ENCODE measurements at places on chromosomes 12 and 14. TPM values are rescaled to one million over a fixed set of nuclear protein-coding genes. Genes with fewer than 3 reads are reported as not detected.

CCDC196 gene
- not detected for total RNA-seq

DNA sequence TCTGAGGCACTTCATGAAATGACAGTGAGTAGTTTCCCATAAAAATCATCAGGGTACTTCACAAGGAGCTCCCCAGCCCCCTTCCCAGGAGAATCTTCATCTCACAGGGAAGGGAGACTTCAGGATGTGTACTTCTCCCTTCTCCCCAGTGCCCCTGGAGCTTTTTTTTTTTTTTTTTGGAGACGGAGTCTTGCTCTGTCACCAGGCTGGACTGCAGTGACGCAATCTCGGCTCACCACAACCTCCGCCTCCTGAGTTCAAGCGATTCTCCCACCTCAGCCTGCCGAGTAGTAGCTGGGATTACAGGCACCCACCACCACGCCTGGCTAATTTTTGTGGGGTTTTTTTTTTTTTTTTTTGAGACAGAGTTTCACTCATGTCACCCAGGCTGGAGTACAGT lies 10.4 kb downstream of the ITPK1 start:
- DNase-seq = no peak

DNA sequence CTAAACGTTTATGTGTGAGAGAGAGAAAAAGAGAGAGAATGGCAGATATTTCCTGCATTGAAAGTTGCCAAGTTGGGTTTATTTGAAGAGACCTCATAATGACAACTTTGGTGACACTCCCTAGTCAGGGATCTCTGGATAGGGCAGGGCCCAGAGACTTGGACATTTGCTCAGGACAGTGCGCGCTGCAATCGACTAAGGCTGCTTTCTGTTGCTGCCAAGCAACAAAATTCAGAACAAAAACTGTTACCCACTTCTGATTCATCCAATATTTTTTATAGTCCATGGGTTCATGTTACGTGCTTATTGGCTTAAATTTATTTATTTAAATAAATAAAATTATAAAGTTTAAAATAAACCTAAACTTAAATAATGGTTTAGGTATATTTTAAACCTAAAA lies 34.2 kb downstream of the PTGER2 start:
- no peak for DNase-seq

TEX52 gene
- 2.3 TPM for total RNA-seq

MAP3K9 gene
- total RNA-seq = 8.6 TPM

RND1 gene
- total RNA-seq = 1.6 TPM

DNA sequence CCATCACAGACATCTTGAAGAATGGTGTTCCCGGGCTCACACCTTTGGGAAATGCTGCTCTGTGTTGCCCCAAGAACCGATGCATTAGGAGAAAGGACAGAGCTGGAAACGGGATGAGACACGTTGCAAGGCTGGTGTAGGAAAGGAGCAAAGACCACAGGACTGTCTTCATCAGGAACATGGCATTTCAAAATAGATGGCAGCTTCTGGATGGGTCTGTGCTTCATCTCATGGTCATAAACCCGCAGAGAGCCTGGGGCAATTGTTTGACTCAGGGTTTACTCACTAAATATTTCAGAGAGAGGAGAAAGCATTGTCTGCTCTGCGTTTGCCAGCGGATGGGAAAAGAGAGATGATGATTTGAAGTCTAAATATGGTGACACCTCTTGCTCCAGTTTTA lies 76.3 kb downstream of the CACNA1C start:
- no peak for DNase-seq

DNA sequence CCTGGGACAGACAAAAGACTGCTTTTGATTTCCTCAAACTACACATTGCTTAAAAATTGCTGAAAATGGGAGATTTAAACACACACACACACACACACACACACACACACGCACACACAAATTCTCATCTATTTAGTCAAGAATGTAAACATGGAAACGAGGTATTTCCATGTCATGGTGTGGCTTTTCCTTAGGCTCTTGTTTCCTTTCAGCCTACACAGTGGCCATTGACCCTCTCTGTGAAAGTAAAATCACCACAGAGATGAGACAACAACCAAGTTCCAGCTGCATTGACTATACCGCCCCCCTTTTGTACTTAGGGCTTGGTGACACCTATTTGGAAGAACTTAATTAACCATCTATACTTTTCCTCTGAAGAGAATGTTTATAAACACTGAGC lies 41.9 kb downstream of the TTC8 start:
- no peak for DNase-seq

DNA sequence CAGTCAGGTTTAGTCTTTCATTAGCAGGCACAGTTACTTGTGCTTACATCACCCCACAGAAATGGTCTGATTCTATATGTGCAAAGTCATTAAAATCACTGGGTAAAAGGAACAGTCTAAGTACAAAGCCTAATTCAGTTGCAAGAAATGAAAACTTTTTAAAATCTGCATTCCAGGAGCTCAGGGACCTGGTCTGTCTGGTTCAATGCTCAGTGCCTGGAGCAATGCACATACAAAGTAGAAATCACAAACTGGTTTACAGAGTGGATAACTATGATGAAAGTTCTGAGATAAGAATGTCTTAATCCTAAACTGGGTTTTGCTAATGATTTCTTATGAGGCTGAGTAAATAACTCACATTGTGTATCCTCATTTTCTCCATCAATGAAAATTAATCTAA lies 28.7 kb downstream of the LMNTD1 start:
- DNase-seq = no peak
